ENCODE measurements at places on chromosomes 2 and 18.
A peak's percentile ranks its signal among the peaks of the same experiment; 100 is the strongest.

GRCh38 chr2:177429688-177430325, 37.2 kb downstream of the AGPS start:
- DNase-seq = no peak

DNA sequence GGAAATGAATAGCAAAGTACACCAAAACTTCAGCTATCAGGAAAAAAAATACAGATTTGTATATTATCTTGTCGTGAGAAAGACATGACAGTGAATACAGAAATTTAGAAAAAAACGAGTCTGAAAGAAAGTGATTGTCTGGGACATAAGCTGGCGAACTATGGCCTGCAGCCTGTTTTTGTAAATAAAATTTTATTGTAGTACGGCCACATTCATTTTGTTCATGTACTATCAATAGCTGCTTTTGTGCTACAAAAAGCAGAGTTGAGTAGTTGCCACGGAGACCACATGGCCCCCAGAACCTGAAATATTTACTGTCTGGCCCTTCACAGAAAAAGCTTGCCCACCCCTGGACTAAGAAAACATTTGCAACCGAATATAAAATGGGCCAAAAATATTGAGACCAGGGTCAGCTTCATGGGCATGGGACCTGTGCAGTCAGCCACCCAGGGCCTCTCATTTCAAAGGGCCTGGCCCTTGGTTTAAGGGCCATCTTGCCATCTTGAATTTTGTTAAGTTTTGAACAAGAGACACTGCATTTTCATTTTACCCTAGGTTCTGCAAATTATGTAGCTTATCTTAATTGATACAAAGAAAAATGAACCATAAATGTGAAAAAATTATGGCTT, 17.9 kb downstream of the ANTXR1 start:
- DNase-seq = no peak

- DNase-seq = no peak
These were observed 43.4 kb upstream of the SEC11C start for GRCh38 chr18:59096098-59096789.

GRCh38 chr2:237501892-237502513, 15.0 kb downstream of the MLPH start:
- DNase-seq = no peak

DNA sequence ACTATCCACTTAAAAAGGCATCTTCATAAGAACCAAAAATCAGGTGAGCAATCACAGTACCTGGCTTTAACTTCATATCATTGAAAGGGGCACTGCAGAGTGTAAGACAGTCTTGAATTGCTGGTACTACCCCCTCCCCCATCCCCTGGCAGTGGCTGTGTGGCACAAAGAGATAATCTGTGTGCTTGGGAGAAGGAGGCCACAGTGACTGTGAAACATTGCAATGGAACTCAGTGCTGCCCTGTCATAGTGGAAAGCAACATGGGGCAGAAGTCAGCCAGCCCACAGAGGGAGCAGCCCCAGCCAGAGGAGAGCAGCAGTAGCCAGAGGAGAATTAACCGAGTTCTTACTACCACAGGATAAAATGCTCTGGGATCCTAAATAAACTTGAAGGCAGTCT, 45.3 kb upstream of the UGP2 start:
- no peak for DNase-seq

- no peak for DNase-seq
These were observed 31.0 kb downstream of the CFAP36 start for GRCh38 chr2:55550368-55551102.

- DNase-seq = no peak
These were observed 620.0 kb upstream of the SLC39A10 start for GRCh38 chr2:195037045-195037444.

DNA sequence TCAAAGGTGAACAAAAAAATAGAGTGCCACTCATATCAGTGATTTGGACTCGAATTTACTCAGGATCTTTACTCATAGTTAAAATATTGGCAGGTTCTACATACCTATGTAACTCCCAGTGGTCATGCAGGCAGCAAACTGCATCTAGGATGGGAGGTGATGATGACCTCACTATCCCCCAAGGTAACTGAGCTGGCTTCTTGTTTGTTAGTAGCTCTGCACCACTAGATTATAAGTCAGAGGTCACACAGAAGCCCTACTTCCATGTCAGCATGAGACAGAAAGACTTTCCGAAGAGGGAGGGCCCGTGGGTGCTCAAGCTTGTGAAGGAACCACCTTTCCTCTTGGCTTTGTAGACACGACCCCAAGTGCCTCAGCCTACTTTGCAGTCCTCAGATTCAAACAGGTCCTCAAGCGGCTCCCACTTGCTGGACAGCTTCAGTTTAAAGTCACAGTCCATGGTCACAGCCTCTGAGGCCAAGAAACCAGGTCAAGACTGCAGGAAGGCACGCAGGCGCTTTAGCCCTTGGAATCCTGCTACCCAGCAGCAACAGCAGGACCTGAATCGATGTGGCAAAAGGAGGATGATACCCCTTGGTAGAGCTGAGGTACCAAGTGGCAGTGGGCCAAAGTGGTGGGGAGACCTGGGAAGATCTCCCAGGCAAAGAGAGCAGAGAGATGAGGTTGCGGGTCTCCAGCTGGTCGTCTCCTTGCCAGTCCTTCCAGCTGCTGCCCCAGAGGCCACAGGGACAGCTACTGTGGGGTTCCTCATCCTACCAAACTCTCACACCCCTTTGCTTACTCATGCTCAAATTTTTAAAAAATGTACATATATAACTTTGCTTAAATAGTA, 4.3 kb downstream of the NTSR2 start:
- no peak for DNase-seq

GRCh38 chr18:75029481-75029880, 179.5 kb downstream of the PTGR3 start:
- peak; percentile 2 for DNase-seq

DNA sequence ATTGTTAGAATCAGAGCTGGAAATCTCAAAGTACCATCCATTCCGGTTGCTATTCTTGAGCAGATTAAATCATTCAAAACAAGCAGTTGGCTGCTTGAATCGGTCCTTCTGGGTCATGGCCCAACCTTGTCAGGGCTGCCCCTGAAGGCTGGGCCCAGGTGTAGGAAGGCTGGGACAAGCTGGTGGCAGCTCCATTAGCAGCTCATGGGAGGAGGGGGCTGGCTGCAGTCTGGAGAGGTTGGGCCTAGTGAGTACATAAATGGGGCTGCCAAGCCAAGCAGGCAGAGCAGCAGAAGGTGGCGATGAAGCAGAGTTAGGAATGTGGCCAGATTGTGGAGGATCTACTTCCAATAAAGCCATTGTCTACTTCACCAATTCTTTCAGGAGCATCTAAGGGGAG, 81.4 kb downstream of the ADCYAP1 start:
- DNase-seq = no peak

- DNase-seq = no peak
These were observed 593 bp upstream of the ACTR2 start for GRCh38 chr2:65227020-65227455.

DNA sequence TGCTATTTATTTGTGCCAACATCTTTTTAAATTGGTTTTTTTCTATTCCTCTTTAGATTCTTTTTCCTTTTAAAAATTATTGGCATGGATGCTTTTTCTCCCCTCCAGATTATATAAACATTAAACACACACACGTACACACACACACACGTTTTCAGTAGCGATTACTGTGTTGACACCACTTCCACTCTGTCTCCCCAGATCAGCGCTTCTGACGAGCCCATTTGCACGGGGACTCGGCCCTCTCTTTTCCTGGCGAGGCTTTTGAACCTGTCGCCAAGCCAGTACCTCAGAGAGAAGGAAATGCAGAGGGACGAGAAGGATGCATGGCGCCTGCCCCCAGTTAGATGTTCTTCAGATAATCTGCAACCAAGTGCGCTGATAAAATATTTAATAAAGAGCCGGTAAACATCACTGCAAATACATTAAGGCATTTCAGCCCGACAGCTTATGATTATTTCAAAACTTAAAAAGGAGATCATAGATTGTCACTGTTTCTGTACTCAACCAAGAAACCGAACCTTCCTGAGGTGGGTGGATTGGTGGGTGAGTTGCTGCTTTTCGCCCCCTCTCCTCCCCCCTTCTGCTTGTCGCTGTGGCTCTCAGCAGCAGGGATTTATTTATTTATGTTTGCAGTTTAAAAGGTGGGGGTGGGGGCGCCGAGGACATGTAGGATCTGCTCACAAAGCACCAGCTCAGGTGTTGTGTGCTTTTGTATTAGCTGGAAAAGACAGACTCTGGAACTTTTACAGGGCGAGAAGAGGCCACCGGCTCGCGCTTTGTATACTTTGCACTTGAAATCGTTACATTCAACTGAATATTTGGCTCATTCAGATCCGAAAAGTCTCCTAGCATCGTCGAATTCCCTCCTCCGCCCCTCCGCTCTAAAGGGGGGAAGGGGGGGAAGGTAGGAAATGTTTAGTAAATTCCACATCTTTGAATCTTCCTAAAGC, 787 bp upstream of the TBR1 start:
- DNase-seq = no peak

- DNase-seq = no peak
These were observed 13.5 kb upstream of the REL start for GRCh38 chr2:60867848-60868247.

DNA sequence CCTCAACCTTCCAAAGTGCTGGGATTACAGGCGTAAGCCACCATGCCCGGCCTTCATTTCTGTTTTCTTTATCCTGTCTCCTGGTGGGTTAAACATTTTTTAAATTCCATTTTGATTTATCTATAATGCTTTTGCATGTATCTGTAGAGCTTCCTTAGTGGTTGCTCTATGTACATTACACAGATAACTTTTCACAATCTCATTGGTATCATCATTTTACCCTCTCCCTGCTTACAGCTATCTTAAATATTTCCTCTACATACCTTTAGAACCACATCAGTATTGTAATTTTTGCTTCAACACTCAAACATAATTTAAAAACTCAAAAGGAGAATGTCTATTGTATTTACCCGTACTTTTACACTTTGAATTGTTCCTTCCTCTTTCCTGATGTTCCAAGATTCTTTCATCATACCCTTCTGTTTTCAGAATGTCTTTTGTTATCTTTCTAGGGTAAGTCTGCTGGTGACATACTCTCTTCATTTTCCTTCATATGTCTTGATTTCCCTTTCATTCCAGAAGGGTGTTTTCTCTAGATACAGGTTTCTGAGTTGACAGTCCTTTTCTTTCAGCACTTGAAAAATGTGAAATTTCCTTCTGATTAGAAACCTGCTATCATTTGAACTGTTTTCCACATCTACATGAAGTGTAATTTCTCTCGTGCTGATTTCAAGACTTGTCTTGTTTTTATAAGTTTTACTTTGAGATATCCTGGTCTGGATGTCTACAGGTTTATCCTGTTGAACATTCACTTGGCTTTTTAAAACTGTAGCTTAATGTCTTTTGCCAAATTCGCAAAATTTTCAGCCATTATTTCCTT, 21.9 kb downstream of the PPP3R1 start:
- no peak for DNase-seq

GRCh38 chr2:19744456-19745199, 157.2 kb downstream of the TTC32 start:
- DNase-seq = no peak

DNA sequence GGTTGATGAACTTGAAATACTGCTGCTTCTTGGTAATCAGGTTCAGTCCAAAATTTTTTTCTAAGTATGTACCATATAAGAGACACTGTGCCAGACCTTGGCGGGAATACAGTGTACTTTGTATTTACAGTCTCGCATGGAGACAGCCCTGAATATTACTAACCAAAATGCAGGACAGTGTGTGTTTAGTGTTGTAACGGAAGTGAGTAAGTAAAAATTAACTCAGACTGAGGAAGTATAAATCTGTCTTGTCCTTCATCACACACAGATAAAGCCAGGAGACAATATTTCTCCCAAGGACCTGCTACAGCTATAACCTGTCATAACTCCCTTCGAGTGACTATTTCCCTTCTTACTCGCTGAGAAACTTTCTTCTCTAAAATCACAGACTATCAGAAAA, 76.9 kb downstream of the ACTR3 start:
- DNase-seq = no peak

GRCh38 chr2:54176577-54176976, 61.2 kb downstream of the ACYP2 start:
- DNase-seq = no peak

- DNase-seq = no peak
These were observed 52.7 kb upstream of the CYP1B1 start for GRCh38 chr2:38128653-38129052.

DNA sequence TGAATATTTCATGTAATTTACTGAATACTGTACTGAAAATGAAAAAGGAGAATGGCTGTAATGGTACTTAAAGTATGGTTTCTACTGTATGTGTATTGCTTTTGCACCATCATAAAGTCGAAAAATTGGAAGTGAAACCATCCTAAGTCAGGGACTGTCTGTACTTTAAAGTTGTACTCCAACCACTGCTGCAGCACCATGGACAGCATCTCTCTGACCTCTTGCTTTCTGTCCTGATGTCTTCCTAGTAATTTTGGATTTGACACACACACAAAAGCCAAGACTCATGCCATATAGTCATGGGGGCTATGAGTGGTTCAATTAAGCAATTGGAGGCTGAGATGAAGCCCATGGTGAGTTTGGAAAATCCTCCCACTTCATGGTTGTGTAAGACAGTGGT, 256.3 kb upstream of the PKDCC start:
- DNase-seq = no peak

- DNase-seq = no peak
These were observed 292.5 kb upstream of the CNTNAP5 start for GRCh38 chr2:123732563-123732962.

DNA sequence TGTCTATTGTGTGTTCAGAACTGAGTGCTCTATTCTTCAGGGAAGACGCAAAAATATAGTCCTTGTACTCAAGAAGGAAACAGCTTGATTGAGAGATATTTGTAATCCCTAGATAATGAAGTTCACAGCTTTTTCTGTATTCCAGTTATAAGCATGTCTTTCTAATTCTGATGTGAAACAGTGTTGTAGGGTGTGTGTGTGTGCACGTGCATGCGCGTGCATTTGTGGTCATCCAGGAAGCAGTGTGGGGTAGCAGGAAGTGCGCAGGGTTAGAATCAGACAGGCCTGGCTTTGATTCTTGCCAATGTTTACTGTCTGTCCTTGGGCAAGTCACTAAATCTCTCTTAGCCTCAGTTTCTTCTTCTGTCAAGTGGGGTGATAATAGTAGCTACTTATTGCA, 87.9 kb downstream of the NPAS2 start:
- no peak for DNase-seq

DNA sequence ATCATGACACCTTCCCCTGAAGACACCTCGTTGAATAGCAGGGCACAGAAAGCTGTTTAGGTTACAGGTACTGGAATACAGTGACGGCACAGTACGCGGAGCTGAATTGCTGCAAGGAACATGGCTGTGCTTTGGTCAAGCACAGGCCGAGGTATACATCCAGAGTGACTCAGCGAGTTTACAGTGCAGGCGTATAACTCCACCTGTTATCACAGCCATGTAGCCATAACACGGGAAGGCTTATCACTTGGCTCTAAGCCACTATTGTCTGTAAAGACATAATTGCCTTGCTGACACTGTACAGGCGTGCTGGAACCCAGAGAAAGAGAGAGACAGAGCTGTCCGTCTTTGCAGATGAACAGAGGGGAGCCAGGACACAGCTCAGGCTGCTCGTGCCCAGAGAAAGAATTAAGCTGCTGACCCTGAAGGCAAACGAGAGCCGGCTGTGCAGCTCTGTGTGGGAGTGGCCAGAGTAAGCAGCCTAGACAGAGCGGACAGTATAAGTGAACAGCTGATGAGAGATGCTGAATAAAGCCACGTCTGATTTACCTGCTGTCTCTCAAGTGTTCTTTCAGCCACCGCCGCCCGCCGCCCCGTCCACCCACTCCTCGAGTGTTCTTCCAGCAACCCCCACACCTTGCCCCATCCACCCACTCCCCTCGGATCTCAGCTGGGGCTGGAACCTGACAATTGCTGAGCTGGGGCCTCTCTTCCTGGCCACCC, 87.3 kb upstream of the PPP1CB start:
- DNase-seq = no peak

- no peak for DNase-seq
These were observed 25.9 kb downstream of the LYPD6B start for GRCh38 chr2:149064365-149064841.

GRCh38 chr2:20609349-20609994, 41.4 kb downstream of the HS1BP3 start:
- DNase-seq = no peak
